ENCODE measurements at places on chromosomes 16 and 17. TPM values are rescaled to one million over a fixed set of nuclear protein-coding genes. Genes with fewer than 3 reads are reported as not detected.

Gene ACE
- total RNA-seq = 1.9 TPM

Gene TP53TG3F
- not detected for total RNA-seq

Gene SLC38A8
- not detected for total RNA-seq

Gene NEK8
- total RNA-seq = 34.3 TPM

Gene PRKAR1A
- 175 TPM for total RNA-seq

Gene CACNG5
- total RNA-seq = not detected

Gene PSMC5
- total RNA-seq = 66.9 TPM

Gene DNAI2
- not detected for total RNA-seq

Gene EMC6
- total RNA-seq = 24.8 TPM

Gene SLC5A10
- not detected for total RNA-seq

Gene SPATA22
- total RNA-seq = 0.71 TPM

Gene C16orf92
- total RNA-seq = not detected

Gene CD300E
- total RNA-seq = not detected

Gene PLXDC1
- not detected for total RNA-seq

Gene CLDN9
- not detected for total RNA-seq

Gene MYH13
- not detected for total RNA-seq

Gene TP53TG3C
- total RNA-seq = not detected

Gene SMTNL2
- not detected for total RNA-seq

Gene KCNJ16
- total RNA-seq = not detected

Gene CNTNAP1
- total RNA-seq = 32.8 TPM

Gene TMEM238L
- total RNA-seq = not detected

Gene HOXB6
- 11.0 TPM for total RNA-seq

Gene SLC16A6
- 0.29 TPM for total RNA-seq

Gene FOXL1
- total RNA-seq = 11.7 TPM

Gene WNK4
- 13.6 TPM for total RNA-seq

Gene GALR2
- 0.53 TPM for total RNA-seq

Gene TPSD1
- not detected for total RNA-seq

Gene C17orf100
- total RNA-seq = 0.86 TPM

Gene PRR29
- under 0.01 TPM for total RNA-seq

Gene PFN1
- 1,319 TPM for total RNA-seq
